ENCODE measurements at places on chromosomes 1 and 21.

DNA sequence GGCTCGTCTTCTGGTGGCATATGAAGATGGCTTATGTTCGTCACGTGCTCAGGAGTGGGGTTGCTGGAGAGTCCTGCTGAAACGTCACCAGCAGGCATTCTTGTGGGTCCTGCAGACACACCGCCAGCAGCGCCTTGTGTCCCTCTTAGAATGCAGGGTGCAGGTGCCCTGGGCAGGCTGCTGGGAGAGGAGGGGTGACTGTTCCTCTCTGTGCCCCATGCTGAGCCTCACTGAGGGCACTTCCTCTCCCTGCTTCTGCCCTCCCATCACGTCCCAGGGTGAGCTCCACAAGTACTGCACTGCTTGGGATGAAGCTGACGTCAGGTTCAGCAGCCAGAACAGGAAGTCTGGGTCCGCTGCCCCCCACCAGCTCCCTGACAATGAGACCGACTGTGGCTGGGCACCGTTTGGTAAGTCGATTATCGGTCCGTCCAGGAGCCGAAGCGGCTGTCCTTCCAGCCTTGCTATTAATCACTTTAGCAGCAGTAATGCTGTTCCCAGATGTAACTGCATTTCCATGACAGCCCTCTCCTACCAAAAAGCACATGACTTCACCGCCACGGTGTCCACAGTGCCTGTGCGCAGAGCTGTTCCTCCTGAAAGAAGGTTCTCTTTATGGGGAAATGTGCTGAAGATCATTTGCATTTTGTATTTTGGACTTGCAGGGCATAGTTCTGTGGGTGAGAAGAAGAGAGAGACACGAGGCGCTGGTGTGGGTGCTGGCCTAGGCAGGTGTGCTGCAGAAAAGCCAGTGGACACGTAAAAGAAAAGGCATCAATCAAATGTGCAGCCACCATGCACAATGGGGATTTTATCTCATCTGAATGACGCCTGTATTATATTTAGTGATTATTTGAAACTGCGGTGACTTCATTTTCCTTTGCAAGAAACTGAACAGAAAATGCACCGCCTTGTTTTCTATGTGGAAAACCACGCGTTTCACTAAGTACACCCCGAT is 21.0 kb downstream of the SLC37A1 start:
- DNase-seq, result no peak

DNA sequence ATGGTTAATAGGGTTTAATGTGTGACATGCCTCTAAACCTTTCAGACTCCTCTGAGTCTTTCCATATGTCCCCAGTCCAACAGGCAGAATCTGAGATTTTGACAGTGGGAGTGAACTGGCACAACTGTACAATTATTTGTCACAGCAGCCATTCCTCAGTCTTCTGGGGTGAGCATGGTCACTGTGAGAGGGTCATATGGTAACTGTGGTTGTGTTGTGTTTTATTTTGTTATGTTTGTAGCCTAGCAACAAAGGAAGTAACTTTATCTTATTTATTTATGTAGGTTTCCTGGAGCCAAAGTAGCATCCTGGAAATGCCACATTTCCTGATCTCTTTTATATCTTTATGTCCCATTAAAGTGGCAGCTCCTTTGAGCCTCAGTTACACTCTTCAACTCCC is 1067.9 kb downstream of the TTLL7 start:
- DNase-seq, result no peak

- no peak for DNase-seq
These were observed 74.4 kb upstream of the ZNF648 start for GRCh38 chr1:182135946-182136345.

DNA sequence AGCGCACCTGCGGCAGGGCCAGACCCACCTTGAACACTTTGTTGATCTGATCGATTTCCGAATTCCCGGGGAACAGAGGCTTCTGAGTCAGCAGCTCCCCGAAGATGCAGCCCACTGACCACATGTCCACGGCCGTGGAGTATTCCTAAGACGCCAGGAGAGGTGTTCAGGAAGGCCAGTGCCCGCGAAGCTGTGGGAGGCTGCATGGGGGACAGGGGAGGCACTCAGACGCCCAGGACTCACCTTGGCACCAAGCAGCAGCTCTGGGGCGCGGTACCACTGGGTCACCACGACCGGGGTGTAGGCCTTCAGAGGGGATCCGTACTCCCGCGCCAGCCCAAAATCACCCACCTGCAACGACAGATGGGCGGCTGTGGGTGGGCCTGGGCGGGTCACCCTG is 11.2 kb upstream of the SLC35E2B start:
- no peak for DNase-seq

GRCh38 chr1:1969505-1969900 is 34.1 kb downstream of the CFAP74 start:
- DNase-seq, result no peak

- no peak for DNase-seq
These were observed 783.1 kb downstream of the MRPL39 start for GRCh38 chr21:24824209-24824608.

DNA sequence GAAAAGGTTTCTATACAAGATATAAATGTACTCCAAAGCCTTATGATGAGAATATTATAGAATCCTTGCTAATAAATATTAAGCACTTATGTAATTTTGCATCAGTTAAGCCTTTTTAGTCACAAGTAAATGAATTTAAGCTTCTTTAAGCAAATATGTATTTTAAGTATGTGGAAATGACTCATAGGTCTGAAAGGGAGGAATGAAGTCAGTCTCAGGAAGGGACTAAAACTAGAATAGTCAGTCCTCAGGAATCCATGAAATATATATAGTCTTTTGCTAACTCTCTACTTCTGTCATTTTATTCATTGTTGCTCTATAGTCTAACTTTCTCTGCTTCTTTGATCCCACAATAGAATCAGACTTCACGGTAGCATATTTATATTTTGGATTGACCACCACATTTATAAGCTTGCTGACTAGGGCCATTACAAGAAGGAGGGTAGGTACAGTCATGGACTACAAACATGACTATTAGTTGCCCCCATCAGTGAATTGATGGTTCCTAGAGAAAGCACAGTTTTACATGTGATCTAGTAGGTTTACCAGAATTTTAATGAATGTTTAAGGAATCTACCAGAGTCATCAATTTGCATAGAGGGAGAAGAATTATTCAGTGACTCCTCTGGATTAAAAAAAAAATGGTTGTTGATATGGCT is 20.2 kb upstream of the RABGGTB start:
- DNase-seq, result no peak

- no peak for DNase-seq
These were observed 13.9 kb downstream of the TPM3 start for GRCh38 chr1:154178013-154178412.

DNA sequence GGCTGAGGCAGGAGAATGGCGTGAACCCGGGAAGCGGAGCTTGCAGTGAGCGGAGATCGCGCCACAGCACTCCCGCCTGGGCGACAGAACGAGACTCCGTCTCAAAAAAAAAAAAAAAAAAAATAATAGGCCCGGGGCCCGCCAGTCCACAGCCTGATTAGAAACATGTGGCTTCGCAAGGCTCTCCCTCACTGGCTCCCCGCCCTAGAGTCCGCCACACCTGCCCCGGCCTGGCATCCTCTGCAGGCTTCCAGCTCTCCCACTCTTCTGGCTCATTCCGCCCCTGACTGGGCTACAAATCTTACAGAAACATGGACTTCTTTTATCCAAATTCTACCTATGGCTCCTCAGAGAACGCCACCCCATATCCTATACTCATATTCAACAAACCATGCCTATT is 32.4 kb downstream of the PGBD5 start:
- DNase-seq, result no peak

DNA sequence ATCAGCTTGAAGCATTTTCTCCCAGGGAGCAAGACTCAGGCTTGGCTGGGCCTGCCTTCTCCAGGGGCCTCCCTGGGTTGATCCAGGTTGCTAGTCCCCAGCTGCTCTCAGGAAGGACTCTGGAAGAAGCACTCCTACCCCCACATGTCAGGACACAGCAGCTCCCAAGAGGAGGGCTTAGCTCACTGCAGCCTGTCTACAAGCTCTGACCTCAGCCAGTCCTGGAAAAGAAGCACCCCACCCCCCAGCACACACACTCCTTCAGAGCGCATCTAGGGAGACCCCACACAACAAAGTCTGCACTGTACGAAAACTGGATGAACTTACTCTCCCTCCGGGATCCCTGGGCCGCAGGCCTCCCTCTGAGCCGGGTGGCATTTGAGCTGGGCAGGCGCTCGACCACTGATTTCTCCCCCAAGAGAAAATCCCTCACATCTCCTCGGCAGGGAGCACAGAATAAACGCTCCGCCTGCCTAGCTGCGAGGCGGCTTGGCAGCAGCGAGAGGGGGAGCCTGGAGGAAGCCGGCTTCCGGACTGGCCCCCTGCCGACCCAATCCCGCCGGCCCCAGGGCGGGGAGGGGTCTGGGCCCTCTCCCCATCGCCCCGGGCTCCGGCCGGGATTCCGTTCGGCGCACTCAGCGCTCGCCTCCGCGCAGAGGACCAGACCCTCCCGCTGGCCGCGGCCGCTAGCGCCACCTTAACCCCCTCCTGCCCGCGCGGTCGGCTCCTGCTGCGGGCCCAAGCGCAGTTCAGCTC is at the start of gene KCNA2:
TSS of gene KCNA2 (minus strand) at position 458 of the 756 bp plus-strand sequence. CDS start 1,576 bp downstream, outside the sequence.
- peak; percentile 73 for DNase-seq

- DNase-seq, result no peak
These were observed 22.7 kb downstream of the UTP25 start for GRCh38 chr1:209850342-209850979.

DNA sequence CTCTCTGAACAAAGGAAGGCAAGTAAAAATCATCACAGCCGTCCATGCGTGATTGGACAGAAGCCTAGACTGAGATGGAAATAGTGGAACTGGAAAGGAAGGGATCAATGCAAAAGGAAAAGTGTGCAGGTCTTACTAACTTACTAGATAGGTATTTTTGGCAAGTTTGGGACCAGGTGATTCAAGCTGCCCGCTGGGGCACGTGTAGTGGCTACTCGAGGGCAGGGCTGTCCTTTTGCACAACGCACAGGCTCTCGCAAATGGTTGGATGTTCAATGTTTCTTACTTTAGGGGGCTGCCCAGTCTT is 566 bp upstream of the ALG6 start:
- DNase-seq, result no peak

GRCh38 chr1:46615735-46616134 is 876 bp downstream of the MOB3C start:
- no peak for DNase-seq

DNA sequence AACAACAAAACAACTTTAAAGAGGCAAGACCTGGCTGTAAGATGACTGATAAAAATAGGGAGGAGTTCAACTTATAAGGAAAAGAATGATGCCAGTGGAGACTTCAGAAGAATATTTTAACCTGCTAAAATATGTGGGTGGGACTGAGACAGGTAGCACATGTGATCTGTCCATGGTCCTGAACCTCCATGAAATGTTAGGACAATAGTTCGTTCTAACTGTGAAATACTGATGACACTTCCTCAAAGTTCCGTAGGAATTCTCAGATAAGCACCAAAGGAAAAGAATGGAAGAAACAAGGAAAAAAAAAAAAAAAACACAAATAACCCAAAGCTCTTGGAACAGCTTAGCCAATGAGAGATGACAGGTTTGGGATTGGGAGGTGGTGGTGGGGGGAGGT is 44.7 kb downstream of the CDC42BPA start:
- no peak for DNase-seq

GRCh38 chr1:53137729-53138128 is 4.7 kb downstream of the SLC1A7 start:
- no peak for DNase-seq

DNA sequence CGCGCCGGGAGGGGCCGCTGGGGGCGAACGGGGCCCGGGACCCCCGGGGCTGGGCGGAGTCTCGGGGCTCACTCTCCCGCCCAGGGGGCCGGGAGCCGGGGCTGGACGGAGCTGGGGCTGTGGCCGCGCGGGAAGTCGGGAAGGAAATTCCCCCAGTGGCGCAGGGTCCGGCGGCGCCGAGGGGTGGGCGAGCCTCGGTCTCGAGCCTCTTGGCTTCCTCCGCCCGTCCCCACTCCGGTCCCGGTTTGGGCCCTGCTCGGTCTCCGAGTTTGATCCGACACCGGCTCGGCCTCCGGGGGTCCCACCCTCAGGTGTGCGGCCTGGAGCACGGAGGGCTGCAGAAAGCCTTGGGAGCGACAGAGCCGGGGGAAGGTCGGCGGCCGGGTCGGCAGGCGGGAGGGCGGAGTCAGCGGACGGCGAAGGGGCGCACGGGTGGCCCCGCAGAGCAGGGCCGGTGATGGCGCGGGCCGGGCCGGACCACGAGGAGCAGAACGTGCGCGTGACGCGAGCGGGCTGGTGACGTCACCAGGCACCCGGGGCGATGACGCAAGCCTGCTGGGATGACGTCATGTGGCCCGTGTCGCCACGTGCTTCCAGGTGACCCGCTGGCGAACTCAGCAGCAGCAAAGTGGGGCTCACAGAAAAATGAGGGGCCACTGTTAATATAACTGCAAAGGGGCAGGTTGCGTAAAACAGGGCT is 610 bp upstream of the HES4 start:
- peak; percentile 78 for DNase-seq

DNA sequence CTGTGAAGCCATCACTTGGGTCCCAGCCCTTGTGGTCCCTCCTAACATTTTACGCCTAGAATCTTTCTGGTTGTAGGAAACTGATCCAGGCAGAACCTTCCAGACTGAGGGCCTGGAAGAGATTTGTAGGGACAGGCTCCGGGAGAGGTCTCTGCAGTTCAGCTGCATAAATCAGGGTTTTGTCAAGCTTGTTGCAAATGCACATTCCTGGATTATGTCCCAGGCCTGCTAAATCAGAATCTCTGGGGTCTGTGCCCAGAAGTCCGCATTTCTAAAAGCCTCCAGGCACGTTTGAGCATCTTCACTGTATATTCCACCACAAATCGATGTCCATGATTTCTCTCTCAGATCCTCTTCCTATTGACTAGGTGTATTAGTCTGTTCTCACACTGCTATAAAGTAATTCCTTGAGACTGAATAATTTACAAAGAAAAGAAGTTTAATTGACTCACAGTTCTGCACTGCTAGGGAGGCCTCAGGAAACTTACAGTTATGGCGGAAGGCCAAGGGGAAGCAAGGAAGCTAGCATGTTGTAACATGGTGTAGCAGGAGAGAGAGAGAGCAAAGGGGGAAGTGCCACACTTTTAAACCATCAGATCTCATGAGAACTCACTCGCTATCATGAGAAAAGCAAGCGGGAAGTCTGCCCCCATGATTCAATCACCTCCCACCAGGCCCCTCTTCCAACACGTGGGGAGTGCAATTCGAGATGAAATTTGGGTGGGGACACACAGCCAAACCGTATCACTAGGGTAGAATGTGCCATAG is 1.2 kb upstream of the FHAD1 start:
- DNase-seq, result no peak

GRCh38 chr1:82801176-82801575 is 1000.4 kb downstream of the ADGRL2 start:
- no peak for DNase-seq
